Camera-type eye (tissue), 1 donor: ENCODE measurements at places on chromosomes 2 and 18. TPM values are rescaled to one million over a fixed set of nuclear protein-coding genes. Genes with fewer than 3 reads are reported as not detected.

SERPINB3 gene
- not detected for total RNA-seq

IGFBP5 gene
- total RNA-seq, result 508 TPM

PCARE gene
- total RNA-seq, result 57.0 TPM

NPPC gene
- total RNA-seq, result 5.2 TPM

SAG gene
- 16.7 TPM for total RNA-seq

FEV gene
- not detected for total RNA-seq

CRYGA gene
- total RNA-seq, result 885 TPM

DNAJC5G gene
- total RNA-seq, result not detected

ACVR1C gene
- total RNA-seq, result 0.44 TPM

LHCGR gene
- 8.3 TPM for total RNA-seq

COX5B gene
- total RNA-seq, result 90.7 TPM

C2orf74 gene
- total RNA-seq, result 15.8 TPM

CCL20 gene
- not detected for total RNA-seq

RBKS gene
- total RNA-seq, result 3.2 TPM

TSPYL6 gene
- 0.44 TPM for total RNA-seq

AKAIN1 gene
- total RNA-seq, result 1.3 TPM

CABYR gene
- 7.0 TPM for total RNA-seq

RNF152 gene
- 49.1 TPM for total RNA-seq

PIK3C3 gene
- total RNA-seq, result 102 TPM

CFAP65 gene
- total RNA-seq, result not detected

LYG2 gene
- not detected for total RNA-seq

SEMA4C gene
- total RNA-seq, result 57.8 TPM

FBXO48 gene
- 1.7 TPM for total RNA-seq

SP9 gene
- total RNA-seq, result not detected

ALKAL2 gene
- 6.8 TPM for total RNA-seq

SUCLG1 gene
- total RNA-seq, result 53.5 TPM

RFX8 gene
- 1.5 TPM for total RNA-seq

CCBE1 gene
- 4.8 TPM for total RNA-seq

CHST10 gene
- 27.2 TPM for total RNA-seq

UGT1A9 gene
- not detected for total RNA-seq

ARHGEF4 gene
- 57.8 TPM for total RNA-seq

TET3 gene
- 29.6 TPM for total RNA-seq

STPG4 gene
- total RNA-seq, result not detected

SULT1C4 gene
- 39.4 TPM for total RNA-seq
